ENCODE measurements at places on chromosomes 6 and 20. TPM values are rescaled to one million over a fixed set of nuclear protein-coding genes. Genes with fewer than 3 reads are reported as not detected.
A peak's percentile ranks its signal among the peaks of the same experiment; 100 is the strongest.

Gene ISM1
- 1.7 TPM for total RNA-seq

Gene WFDC12
- not detected for total RNA-seq

Gene UNC5CL
- total RNA-seq, result 0.27 TPM

Gene CASS4
- total RNA-seq, result 0.80 TPM

Gene BACH2
- total RNA-seq, result 2.5 TPM

Gene MICB
- total RNA-seq, result 2.1 TPM

Gene ELOVL4
- 0.47 TPM for total RNA-seq

Gene PPP1R16B
- 7.7 TPM for total RNA-seq

Gene TCEA2
- 46.4 TPM for total RNA-seq

Gene CAP2
- 69.6 TPM for total RNA-seq

Gene NKX2-2
- total RNA-seq, result not detected

Gene THBS2
- 22.7 TPM for total RNA-seq

Gene ACTL10
- 0.81 TPM for total RNA-seq

Gene LGSN
- not detected for total RNA-seq

Gene PTK7
- 6.6 TPM for total RNA-seq

Gene CCN6
- not detected for total RNA-seq

Gene CALHM6
- 3.9 TPM for total RNA-seq

Gene DNAH8
- not detected for total RNA-seq

Gene DOK5
- 10.9 TPM for total RNA-seq

- DNase-seq, result no peak
Observed at GRCh38 chr20:19510611-19511010, 247.4 kb upstream of the RIN2 start.

- no peak for DNase-seq
Observed at GRCh38 chr6:2743280-2744208, 7.2 kb downstream of the MYLK4 start.

DNA sequence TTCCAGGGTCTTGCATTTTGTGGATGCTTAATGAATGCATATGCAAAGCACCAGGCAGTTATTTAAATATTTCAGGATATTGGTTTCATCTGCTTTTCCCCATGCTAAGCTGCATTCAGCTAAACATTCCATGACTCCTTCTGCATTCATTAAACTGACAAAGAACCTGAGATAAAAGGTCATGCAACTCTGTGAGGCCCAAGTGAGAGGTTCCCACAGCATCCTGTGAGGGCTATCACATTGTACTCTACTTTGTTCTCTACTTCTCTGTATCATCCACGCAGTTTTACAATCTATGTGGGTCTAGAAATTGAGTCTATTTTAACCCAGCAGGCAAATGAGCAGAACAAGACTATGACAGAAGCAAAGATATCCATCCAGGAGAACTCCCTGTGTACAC is 86.4 kb upstream of the PRSS16 start:
- no peak for DNase-seq

GRCh38 chr6:34671367-34671766 is 25.2 kb downstream of the ILRUN start:
- no peak for DNase-seq

DNA sequence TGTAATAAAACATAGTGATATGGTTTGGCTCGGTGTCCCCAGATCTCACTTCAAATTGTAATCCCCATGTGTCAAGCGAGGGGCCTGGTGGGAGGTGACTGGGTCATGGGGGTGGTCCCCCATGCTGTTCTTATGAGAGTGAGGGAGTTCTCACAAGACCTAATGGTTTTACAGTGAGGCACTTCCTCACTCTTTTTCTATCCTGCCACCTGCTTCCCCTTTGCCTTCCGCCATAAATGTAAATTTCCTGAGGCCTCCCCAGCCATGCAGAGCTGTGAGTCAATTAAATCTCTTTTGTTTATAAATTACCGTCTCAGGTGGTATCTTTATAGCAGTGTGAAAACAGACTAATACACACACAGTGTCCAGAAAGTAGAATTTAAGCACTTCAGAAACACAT is 78.5 kb downstream of the REPS1 start:
- no peak for DNase-seq

DNA sequence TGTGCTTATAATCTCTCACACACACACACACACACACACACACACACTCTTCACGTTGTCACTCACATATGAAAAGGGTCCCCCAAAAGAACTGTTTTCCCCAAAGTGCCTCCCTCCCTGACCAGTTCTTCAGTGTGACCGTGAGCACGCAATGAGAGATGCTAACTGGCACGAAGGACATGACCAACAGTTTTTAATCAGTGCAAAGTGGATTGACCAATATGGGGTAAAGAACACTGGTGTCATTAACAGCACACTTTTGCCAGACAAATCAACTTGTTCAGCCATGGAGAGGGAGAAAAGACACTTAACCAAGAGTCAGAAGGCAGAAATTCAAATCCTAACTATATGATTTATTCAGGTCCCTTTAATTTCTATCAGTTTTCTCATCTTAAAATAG is 15.0 kb downstream of the EXOC2 start:
- no peak for DNase-seq

- DNase-seq, result no peak
Observed at GRCh38 chr6:15829156-15829555, 166.3 kb upstream of the DTNBP1 start.

GRCh38 chr6:107679457-107679856 is 144.7 kb downstream of the SCML4 start:
- no peak for DNase-seq

GRCh38 chr6:134079406-134079921 is 27.0 kb upstream of the SLC2A12 start:
- DNase-seq, result no peak

DNA sequence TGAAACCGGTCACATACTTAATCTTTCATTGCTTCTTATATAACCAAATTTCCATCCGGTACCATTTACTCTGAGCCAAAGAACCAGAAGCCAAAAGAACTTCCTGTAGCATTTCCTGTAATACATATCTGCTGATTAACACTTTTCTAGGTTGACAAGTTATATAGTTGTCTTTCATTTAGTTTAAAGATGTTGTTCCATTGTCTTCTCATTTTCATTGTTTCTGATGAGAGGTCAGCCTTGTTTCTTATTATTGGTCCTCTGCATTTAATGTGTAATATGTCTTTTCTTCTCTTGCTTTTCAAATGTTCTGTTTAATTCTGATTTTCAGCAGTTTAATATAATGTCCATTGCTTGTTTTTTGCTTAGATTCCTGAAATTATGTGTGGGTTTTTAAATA is 214.5 kb upstream of the CCN2 start:
- DNase-seq, result no peak

- no peak for DNase-seq
Observed at GRCh38 chr6:131226459-131227157, 91.3 kb downstream of the AKAP7 start.

- no peak for DNase-seq
Observed at GRCh38 chr6:94272327-94272726, 853.0 kb upstream of the EPHA7 start.

- DNase-seq, result no peak
Observed at GRCh38 chr6:48419992-48420391, 309.0 kb upstream of the PTCHD4 start.

- DNase-seq, result peak; percentile 55
Observed at GRCh38 chr20:50980851-50981713, 22.5 kb downstream of the MOCS3 start.

GRCh38 chr6:40312213-40313015 is 274.8 kb downstream of the LRFN2 start:
- no peak for DNase-seq

DNA sequence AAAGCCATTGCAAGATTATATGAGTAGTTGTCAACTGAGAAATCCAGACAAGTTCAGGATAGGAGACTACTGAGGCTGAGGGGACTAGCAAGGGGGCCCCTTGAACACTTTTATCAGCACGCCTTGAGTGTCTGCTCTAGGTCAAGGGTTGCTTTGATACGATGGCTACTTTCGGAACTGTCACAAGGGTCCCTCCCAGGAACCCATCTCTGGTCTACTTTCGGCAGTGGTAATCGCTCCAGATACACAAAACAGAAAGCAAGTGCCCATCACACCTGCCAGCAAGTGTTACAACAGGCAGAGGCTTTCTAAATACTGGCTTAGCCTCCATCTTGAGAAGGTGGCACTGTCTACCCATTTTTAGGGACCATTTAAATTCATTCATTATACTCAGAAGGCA is 61.1 kb downstream of the GJA10 start:
- DNase-seq, result no peak

GRCh38 chr20:4638826-4639225 is 82.9 kb upstream of the PRND start:
- no peak for DNase-seq

DNA sequence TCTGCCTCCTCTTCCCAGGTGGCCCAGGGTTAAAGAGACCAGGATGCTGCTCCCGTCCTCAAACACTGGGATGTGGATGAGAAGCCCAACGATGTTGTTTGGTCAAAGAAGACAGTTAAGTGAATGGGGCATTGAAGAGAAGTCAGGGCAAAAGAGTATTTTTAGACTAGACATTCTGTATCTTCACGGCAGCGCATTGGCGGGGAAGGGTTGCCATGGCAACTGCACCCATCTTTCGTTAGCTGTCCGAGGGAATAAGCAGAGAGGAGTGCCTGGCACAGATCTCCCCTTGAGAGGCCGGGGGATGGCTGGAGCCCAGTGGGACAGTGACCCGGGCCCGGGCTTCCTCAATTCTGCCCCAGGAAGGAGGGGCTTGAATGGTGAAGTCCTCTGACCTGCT is 56.4 kb upstream of the GPR31 start:
- no peak for DNase-seq

DNA sequence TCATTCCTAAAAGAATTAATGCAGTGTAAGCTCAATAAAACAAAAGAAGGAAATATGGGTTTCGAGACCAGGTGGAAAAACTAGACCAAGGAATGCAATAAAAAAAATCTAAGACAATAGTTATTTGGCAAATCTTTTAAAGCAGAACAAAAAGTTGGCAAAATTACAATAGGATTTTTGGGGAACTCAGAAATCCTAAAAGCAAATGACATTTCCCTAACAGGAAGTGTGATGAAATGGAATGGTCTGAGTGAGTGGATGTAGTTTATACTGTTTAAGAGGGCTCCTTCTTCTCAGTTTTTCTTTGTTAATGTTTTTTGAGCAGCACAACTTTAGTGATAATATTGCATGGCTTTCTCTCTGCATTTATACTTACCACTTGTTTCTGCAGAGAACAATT is 190.0 kb downstream of the PLCB4 start:
- DNase-seq, result no peak

DNA sequence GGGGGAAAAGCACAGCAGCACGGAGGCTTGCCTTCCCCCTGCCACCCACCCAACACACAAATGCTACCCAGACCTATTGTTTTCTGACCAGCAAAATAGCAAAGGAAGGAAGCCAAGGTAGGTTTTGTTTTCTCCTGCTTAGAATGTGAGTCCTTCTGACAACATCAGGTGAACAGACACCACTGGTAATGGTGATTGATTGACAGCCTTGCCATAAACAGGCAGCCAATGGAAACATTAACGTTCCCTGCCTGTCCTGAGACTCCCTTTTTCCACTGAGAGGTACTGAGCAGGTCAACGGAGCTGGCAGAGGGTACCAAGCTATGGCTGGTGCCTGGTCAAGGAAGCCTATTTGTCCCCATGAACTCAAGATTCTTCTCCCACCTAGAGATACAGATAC is 234.4 kb downstream of the ADGB start:
- DNase-seq, result no peak

GRCh38 chr6:138307816-138308730 is 69.6 kb upstream of the SMIM28 start:
- peak; percentile 45 for DNase-seq

GRCh38 chr6:80226699-80227098 is 120.2 kb downstream of the BCKDHB start:
- DNase-seq, result no peak

GRCh38 chr6:10419749-10420545 is 5.1 kb upstream of the TFAP2A start:
- no peak for DNase-seq
